ENCODE measurements at places on chromosomes 7 and 10.

DNA sequence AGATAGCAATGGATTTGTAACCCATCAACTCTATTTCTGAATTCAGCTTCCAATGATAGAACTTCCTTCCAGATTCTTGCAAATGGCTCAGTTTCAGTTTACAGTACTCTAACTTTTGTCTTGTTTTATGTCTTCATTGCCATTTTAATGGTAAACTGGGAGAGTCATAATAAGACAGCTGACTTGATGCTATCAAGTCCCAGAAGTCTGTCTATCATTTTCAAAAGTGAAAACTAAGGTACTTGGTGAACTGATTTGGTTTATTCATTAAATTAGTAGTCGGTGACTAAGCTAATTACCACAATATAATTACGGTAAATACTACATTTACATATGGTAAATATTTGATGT, 25.0 kb downstream of the RTKN2 start:
- no peak for DNase-seq

DNA sequence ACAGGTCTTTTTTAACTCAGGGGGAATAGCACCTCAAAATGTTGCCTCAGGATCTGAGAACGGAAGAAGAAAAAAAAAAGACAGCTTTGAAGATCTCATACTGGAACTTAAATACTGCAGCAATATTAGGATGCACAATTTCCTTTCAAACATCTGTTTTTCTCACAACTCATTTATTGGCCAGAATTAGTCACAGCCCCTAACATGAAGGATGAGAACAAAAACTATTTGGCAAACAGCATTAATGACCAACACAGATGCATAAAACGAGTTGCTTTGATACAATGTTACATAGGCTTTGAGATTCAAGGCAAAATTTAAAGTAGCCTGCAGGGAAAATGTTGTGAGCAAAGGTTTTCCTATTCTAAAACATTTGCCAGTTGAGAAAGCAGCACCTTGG, 36.5 kb downstream of the JMJD1C start:
- no peak for DNase-seq

DNA sequence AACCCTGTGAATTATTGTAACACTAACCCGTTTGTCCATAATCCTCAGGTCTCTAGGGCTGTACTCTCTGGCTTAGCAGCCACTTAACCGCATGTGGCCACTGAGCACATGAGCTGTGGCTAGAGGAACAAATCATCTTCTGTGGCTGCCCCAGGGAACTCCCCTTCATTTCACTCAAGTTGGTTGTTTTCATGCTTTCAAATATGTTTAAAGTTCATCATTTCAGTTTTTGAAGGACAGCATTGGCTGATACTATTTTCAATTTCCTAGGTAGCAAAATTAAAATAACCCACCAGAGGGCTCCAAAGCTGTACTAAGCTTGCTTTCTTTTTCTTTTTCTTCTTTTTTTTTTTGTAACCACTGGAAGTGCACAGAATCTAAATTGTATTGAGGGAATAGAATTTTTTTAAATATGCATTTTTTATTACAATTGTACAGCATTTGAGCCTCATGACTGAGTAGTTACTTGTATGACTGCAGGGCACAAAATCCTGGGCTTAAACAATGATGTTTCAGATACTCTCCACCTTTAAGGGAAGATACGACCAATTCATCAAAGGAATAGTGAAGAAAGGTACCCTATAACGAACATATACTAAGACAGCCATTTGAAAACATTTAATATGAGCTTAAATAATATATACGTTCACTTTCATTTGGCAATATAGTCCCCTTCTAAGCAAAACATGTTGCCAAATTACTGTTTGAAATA, 38.6 kb downstream of the MRC1 start:
- DNase-seq, result no peak

GRCh38 chr7:139767561-139767982, 10.2 kb downstream of the HIPK2 start:
- DNase-seq, result no peak
